H1 (cell line): ENCODE measurements at places on chromosomes 2 and 18.

DNA sequence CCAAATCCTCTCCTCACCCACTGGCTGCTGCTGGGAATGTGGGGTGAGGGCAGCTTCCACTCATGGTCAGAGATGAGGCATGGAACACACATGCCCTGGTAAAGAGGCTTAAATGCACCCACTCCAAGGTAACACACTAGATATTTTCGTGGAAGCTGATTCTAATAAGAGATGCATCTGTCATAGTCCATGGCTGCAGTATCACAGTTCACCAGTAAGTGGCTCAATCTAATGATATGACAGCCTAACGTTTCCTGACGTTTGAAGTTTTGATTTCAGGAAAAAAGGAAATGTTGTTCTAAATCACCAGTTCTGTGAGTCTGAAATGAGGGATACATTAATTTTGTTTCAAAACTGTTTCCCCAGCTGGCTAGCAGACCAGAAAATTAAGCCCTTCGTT lies 38.2 kb downstream of the LCT start:
- H3K4me3 ChIP-seq: no peak overlapping the region
- H3K27ac ChIP-seq: no peak overlapping the region
- H3K4me1 ChIP-seq: no peaks in the 10 kb centered on the region
- no peak for DNase-seq
- no peaks in the 10 kb centered on the region for H3K27me3 ChIP-seq

- H3K27me3 ChIP-seq: no peaks in the 10 kb centered on the region
- H3K4me1 ChIP-seq: no peaks in the 10 kb centered on the region
- no peak for DNase-seq
- H3K36me3 ChIP-seq: no peaks in the 10 kb centered on the region
- no peak overlapping the region for H3K27ac ChIP-seq
- H3K4me3 ChIP-seq: no peak overlapping the region
Measured at GRCh38 chr2:140362361-140362760, 1582.2 kb upstream of the NXPH2 start.

DNA sequence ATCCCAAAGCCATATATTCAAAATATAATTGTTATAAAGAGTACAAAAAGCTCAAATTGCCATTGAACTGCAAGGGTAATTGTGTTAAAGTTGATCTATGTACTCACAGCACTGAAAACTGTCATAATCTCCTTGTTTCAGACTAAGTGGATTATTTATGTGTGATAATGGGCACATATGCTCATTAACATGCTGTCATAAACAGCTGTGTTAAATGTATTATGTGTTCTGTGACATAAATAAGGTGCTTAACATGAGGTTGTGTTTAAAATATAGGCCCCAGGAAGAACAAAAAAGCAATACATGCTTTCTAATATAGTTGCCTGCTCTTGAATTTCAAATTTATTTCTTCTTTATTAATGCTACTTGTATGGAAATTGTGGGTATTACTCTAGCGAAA lies 409.5 kb downstream of the DCC start:
- no peak for DNase-seq
- H3K27ac ChIP-seq: no peak overlapping the region
- H3K27me3 ChIP-seq: no peaks in the 10 kb centered on the region
- H3K4me3 ChIP-seq: no peak overlapping the region

GRCh38 chr2:86336675-86337243 lies 667 bp downstream of the REEP1 start:
- no peaks in the 10 kb centered on the region; the same call in 1 of the 2 replicates for H3K4me1 ChIP-seq
- peaks cover 22% of the 10 kb centered on the region for H3K27me3 ChIP-seq
- H3K36me3 ChIP-seq: no peaks in the 10 kb centered on the region; the same call in 1 of the 2 replicates
- no peak for DNase-seq
- H3K4me3 ChIP-seq: peak overlapping the region; percentile 66

GRCh38 chr18:49745045-49746014 lies 68.0 kb downstream of the ACAA2 start:
- no peaks in the 10 kb centered on the region for H3K27me3 ChIP-seq
- H3K4me1 ChIP-seq: no peaks in the 10 kb centered on the region
- no peaks in the 10 kb centered on the region for H3K36me3 ChIP-seq
- H3K4me3 ChIP-seq: no peak overlapping the region
- DNase-seq: no peak
